ENCODE measurements at places on chromosomes 11 and 22. TPM values are rescaled to one million over a fixed set of nuclear protein-coding genes. Genes with fewer than 3 reads are reported as not detected.
A peak's percentile ranks its signal among the peaks of the same experiment; 100 is the strongest.

GRCh38 chr11:20388096-20389055, 860 bp downstream of the PRMT3 start:
- peak overlapping the region; percentile 74 for H3K27ac ChIP-seq
- peak overlapping the region; percentile 91 for H3K4me3 ChIP-seq
- peak; percentile 66 for DNase-seq
- peaks cover 11% of the 10 kb centered on the region for H3K4me1 ChIP-seq
- H3K36me3 ChIP-seq = peaks cover 25% of the 10 kb centered on the region
- H3K27me3 ChIP-seq = no peaks in the 10 kb centered on the region

- no peak overlapping the region for H3K4me3 ChIP-seq
- H3K27me3 ChIP-seq = no peaks in the 10 kb centered on the region
- no peaks in the 10 kb centered on the region for H3K4me1 ChIP-seq
- no peak overlapping the region for H3K27ac ChIP-seq
- H3K36me3 ChIP-seq = no peaks in the 10 kb centered on the region
These were observed 101.0 kb downstream of the ME3 start for GRCh38 chr11:86571273-86571948.

DNA sequence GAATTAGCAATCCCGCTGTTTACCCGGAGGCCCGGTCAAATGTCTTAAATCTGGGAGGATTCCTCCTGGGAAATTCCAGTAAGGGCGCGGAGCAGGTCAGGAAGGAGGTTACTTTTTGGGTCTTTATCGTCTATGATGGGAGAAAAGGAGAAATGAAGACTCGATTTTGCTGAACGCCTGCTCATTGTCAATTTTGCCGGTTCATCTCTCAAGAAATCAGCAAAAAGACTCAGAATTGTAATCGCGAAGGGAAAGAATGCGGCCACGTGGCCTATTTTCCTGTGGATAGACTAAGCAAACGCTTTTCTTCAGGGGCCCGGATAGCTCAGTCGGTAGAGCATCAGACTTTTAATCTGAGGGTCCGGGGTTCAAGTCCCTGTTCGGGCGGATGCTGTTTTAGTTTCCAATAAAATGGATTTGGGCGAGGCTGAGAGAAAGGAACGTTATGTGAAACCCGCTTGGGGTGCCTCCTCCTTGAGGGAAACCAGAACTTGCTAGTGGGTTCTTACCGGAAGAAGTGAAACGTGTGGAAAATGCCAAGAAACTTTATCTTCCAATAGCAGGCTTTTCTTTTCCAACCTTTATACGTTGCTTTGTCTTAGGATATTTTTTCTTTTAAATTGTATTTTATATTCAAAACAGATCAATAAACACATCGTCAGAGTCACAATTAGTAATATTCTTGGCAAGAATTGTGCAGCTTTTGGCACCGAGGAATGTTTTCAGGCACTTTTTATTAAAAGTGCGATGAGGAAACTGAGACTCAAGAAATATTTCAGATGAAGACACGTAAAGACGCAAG, 45.0 kb downstream of the OR4D9 start:
- no peak overlapping the region for H3K27ac ChIP-seq
- H3K27me3 ChIP-seq = no peaks in the 10 kb centered on the region
- DNase-seq = peak; percentile 90
- H3K4me3 ChIP-seq = 0 out of 2 replicates have a peak overlapping the region, but pooled peaks have one; percentile 31
- H3K4me1 ChIP-seq = peaks cover 39% of the 10 kb centered on the region

DNA sequence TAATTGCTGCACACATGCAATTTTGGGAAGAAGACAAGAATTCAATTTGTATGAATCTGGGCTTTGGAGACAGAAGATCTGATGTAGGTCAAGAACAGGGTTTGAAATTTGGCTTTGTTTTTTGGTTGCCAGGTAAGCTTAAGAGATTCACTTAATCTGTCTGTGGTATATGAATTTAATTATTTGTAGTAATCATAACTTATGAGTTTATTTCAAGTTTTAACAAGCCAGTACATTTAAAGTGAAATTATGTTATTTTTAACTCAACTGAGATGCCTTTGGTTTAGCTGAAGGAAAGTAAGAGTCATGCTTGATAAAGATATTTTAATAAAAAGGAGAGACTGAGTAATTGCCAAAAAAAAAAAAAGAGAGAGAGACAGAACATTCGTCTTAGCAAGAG, 384.1 kb downstream of the LUZP2 start:
- no peaks in the 10 kb centered on the region for H3K27me3 ChIP-seq
- no peak overlapping the region for H3K4me3 ChIP-seq
- DNase-seq = no peak
- H3K4me1 ChIP-seq = no peaks in the 10 kb centered on the region

GRCh38 chr11:112558691-112559090, 298.0 kb upstream of the PLET1 start:
- DNase-seq = no peak
- H3K27me3 ChIP-seq = no peaks in the 10 kb centered on the region
- H3K4me3 ChIP-seq = no peak overlapping the region
- no peaks in the 10 kb centered on the region for H3K36me3 ChIP-seq
- no peaks in the 10 kb centered on the region for H3K4me1 ChIP-seq

DNA sequence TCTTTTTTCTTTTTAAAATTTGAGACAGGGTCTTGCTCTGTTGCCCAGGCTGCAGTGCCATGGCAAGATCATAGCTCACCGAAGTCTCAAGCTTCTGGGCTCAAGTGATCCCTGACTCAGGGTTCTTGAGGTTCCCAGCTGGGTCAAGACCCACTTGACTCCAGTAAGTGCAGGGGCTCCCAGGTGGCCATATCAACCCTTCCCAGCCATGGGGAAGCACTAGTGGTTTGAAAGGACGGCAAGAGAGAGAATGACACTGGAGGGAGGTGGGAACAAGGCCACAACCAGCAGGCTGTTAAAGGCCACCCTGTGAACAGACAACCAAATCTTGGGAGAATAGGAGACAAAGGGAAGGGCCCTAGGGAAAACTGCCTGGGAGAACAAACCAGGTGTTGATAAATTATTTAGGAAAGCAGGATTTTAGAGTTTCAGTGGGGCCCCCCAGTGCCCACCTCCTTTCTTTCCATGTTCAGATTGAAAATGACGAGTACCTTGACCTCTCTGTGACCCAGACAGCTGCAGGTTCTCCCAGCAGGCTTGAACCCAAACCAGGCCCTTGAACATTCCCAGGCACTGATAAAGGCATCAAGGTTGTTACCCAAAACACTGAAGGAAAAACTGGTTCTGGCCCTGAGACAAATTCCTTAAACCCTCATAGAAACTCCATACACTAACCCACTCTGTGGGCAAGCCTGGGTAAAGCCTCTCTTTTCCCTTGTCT, 28.8 kb downstream of the KLHL22 start:
- H3K4me1 ChIP-seq = peaks cover 27% of the 10 kb centered on the region
- H3K27me3 ChIP-seq = no peaks in the 10 kb centered on the region
- no peak for DNase-seq
- no peaks in the 10 kb centered on the region for H3K36me3 ChIP-seq

SYT7 gene
- total RNA-seq = not detected

OR51B5 gene
- total RNA-seq = not detected

- H3K36me3 ChIP-seq = no peaks in the 10 kb centered on the region
- no peak overlapping the region for H3K4me3 ChIP-seq
- no peak overlapping the region for H3K27ac ChIP-seq
- H3K4me1 ChIP-seq = no peaks in the 10 kb centered on the region
These were observed 9.7 kb downstream of the MTNR1B start for GRCh38 chr11:92979176-92979575.

DNA sequence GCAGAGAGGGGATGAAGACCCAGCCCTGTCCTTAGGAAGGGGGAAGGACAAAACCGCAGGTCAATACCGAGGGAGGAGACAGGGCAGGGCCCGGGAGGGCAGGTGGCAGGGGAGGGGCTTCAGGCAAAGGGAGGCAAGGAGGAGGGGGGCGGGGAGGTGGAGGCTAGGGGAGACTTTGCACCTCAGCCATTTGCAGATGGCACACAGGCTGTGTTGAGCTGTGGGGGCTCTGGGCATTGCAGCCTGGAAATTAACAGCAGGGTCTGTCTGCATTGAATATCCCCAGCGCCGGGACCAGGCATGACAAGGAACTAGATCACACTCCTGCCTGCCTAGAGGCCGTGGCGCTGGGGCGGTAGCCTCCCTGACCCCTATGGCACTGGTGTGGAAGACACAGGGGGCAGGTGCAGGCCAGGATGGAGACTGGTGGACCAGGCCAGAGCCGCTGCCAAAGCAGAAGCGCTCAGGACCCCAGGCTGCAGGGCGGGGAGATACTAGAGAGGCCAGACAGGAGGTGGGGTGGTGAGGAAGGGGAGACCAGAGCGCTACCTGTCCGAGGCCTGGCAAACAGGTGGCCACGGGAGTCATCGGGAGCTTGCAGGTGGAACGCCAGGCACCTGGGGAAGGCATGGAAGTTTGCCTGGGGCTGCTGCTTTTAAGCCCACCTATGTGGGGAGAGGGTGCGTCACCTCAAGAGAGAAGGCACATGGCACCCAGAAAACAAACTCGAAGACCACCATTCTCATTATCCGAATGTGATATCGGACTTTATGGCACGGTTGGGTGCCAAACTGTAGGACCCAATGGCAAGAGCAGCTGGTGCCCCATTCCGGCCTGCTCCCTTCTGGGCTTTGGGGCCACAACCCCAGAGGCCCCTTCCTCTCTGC, 11.5 kb downstream of the CBX6 start:
- DNase-seq = peak; percentile 51
- no peaks in the 10 kb centered on the region for H3K27me3 ChIP-seq
- H3K4me1 ChIP-seq = peaks cover 11% of the 10 kb centered on the region

- H3K36me3 ChIP-seq = peaks cover 5% of the 10 kb centered on the region
- DNase-seq = peak; percentile 42
- peak overlapping the region; percentile 85 for H3K27ac ChIP-seq
These were observed 132.5 kb downstream of the HIPK3 start for GRCh38 chr11:33389635-33390034.

MYBPC3 gene
- 0.67 TPM for total RNA-seq

DNA sequence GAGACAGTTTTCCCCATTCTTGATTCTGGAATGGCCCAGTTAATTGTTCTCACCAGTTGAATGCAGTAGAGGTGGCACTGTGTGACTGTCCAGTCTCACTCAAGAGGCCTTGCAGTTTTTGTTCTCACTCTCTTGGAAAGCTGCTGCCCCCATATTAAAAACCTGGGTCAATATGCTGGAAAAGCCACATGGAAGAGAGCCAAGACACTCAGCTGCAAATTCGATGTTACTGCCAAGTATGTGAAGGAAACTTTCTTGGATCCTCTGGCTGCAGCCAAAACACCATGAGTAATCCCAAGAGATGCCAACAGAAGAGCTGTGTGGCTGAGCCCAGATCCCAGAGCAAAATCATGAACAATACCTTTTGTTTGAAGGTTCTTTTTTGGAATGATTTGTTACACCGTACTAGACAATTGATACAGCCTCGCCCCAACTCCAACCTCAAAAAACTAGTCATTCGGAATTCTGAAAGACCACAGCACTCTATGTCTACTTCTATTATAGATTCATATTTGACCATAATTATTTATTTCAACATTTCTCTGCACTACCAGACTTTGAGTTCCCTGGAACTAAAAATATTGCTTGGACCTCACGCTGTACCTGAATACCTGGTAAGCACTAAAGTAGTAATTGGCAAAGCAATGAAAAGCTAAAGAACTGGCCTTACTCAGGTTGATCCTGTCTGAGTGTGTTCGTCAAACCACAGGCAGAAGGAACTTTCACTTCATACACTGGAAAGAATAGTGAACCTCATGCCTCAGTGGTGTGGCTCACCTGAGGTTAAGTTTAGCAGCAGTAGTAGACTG, 378.8 kb downstream of the ETS1 start:
- no peak overlapping the region for H3K4me3 ChIP-seq
- no peaks in the 10 kb centered on the region for H3K27me3 ChIP-seq
- no peak overlapping the region for H3K27ac ChIP-seq
- no peaks in the 10 kb centered on the region for H3K36me3 ChIP-seq
- DNase-seq = no peak

TTC36 gene
- not detected for total RNA-seq

GRCh38 chr11:73869332-73869949, 7.2 kb downstream of the COA4 start:
- H3K4me3 ChIP-seq = no peak overlapping the region
- peak overlapping the region; percentile 37 for H3K27ac ChIP-seq
- peaks cover 20% of the 10 kb centered on the region for H3K36me3 ChIP-seq
- no peaks in the 10 kb centered on the region for H3K27me3 ChIP-seq
- no peak for DNase-seq

- DNase-seq = no peak
- H3K27me3 ChIP-seq = no peaks in the 10 kb centered on the region
- H3K27ac ChIP-seq = no peak overlapping the region
These were observed 412 bp upstream of the RPS3 start for GRCh38 chr11:75398906-75399305.

DNA sequence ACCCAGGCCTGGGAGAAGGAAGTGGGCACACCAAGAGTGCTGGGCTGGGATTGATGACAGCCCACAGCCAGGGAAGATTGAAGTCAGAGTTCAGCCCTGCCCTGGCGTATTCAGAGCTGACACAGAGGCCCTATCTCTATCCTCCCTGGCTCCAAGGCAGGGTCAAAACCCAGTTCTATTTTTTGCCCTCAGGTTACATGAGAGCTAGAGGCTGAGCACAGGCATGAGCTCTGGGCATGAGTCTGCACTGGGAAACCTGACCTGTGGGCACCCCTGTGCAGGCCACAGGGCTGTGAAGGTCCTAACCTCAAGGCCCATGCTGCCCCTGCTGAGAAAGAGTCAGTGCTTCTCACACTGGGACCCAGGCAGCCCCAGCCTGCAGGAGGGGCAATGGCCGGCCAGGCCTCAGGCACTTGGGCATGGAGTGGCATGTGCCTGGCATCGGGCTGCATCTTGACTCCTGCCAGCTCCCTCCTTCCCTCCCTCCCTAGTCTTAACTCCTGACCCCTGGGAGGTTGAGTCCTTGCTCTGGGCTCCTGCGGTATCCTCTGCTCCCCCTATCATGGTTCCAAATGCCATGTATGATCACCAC, 5.4 kb downstream of the SLC35E4 start:
- H3K36me3 ChIP-seq = no peaks in the 10 kb centered on the region
- DNase-seq = no peak
- no peak overlapping the region for H3K4me3 ChIP-seq
- H3K27ac ChIP-seq = no peak overlapping the region

OVOL1 gene
- not detected for total RNA-seq

DNA sequence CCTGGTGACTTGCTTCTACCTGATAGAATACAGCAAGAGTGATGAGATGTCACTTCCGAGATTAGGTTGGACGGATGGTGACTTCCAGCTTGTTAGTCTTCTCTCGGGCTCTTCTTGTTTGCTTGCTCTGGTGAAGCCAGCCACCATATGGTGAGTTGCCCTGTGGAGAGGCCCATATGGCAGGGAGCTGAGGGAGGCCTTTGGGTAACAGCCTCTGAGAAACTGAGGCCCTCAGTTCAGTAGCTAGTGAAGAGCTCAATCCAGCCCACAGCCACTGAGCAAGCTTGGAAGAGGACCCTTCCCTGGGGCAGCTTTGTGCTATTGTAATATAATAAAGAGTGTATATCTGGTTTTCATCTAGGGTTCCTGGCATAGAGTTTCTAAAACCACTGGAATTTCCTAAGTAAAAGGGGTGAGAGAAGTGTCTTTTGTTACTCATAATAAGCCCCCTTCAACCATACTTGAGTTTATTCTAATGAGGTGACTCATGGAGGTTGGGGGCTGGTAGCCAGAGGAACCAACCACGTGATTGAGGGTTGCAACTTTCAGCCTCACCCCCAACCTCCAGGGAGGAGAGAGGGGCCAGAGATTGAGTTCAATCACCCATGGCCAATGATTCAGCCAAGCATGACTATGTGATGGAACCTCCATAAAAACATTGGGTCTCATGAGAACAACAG, 8.0 kb upstream of the TPCN2 start:
- H3K4me3 ChIP-seq = no peak overlapping the region
- H3K4me1 ChIP-seq = peaks cover 26% of the 10 kb centered on the region
- DNase-seq = peak; percentile 61
- no peak overlapping the region for H3K27ac ChIP-seq
- H3K36me3 ChIP-seq = no peaks in the 10 kb centered on the region
- no peaks in the 10 kb centered on the region for H3K27me3 ChIP-seq

All from Karpas-422 (cell line).